ENCODE measurements at places on chromosomes 11 and 22.

- DNase-seq = peak; percentile 77
Observed at GRCh38 chr11:110907629-110908028, 195.4 kb upstream of the ARHGAP20 start.

DNA sequence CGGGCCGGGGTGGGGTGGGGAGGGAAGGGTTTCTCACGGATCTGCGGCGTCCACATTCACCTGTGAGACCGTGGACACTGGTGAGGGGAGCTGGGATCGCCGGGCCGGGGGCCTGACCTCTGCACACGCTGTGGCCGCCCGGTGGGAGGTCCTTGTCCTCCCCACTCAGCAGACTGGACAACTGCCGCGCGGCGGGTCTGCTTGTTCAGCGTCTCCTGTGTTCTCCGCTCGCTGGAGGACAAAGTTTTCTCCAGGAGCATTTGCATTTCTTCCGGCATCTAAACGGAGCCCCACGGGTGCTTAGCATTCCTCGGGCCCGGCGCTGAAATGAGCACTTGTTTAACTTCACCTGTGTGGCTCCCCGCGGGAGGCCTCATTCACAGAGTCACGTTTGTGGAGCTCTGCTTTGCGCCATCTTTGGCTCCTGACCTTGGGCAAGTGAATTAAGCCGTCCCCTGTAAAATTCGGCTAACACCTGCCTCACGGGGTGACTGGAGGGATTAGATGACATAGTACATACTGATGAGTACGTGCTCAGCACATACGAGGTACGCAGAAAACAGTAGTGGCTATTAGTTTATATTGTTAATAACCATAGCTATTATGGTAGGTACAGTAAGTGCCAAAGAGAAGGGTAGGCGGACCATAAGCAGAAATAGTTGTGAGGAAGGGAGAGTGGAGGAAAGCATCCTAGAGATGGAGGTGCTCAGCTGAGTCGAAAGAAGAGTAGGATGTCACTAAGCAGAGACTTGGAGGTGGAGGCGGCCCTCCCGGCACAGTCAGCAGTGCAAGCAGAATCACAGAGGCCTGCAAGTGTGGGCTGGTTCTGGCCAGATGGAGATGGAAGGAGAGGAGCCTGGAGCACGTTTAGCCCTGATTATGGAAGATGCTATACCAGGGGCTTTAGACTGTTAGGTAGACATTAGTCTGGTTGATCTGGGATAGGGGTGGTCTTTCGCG lies 885 bp downstream of the TRMU start:
- no peak for DNase-seq

DNA sequence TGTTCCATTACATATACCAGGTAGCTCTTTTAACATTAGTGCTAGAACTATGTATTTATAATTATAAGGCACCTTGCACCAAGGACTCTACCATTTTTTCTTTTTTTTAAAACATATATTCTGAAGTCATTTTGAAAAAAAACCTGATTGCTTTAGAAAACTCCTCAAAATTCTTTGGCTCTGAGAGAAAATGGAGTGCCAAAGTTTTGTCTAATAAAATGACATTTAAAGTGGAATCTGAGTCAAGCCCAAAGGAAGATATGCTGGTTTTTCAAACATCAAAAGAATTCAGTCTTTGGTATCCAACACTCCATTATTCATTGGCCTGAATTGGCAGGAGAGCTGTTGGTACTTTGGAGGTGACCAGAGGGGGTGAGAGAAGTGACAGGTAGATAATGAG lies 116.5 kb downstream of the ME3 start:
- no peak for DNase-seq

DNA sequence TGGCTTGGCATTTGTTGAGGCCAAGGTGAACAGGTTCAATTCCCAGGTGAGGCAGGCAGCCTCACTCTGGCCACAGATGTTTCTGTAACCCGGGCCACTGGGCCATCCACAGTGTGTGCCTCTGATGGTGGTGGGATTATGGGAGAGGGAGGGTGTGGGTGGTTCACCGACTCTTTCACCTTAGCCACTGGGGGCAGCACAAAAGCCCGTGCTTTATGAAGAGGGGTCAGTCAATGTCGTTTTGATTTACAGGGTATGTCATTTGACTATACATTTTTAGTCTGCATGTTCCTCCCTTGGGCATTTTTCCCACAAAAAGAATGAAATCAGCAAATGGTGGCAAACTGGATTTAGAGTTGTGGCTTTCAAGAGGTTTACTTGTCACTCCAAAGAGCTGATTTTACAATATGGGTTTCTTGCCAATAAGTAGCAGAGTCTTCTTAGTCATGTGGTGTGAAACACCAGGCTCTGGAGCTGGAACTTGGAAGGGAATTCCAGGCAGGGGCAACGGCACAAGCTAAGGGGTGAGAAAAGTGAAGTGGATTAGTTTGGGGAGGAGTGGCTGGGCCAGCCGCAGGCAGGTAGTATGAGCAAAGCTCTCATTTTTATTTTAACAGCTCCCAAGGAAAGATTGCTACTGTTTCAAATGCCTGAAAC lies 217.8 kb upstream of the ZBED5 start:
- no peak for DNase-seq

- no peak for DNase-seq
Observed at GRCh38 chr11:95279921-95280868, 49.2 kb upstream of the SESN3 start.
